A549 treated with AZD2906 at 1 μM for 4 hours (cell line): ENCODE measurements at places on chromosomes 4 and X. TPM values are rescaled to one million over a fixed set of nuclear protein-coding genes. Genes with fewer than 3 reads are reported as not detected.

WNK3 gene
- total RNA-seq, result 0.03 to 0.11 TPM (median 0.07 TPM) in 5 replicates

PCSK1N gene
- 18.0 to 55.7 TPM (median 48.7 TPM) in 5 replicates for total RNA-seq

SUPT20HL1 gene
- total RNA-seq, result not detected in 5 replicates

PNCK gene
- total RNA-seq, result 0.18 to 0.34 TPM (median 0.21 TPM) in 5 replicates

FRG2 gene
- total RNA-seq, result 0.07 TPM in 1 of 5 replicates, not detected in the others

CXCL5 gene
- 26.7 to 32.8 TPM (median 31.0 TPM) in 5 replicates for total RNA-seq

KLF8 gene
- 0.05 to 0.08 TPM in 2 of 5 replicates, not detected in the others for total RNA-seq

CRMP1 gene
- total RNA-seq, result 4.3 to 4.9 TPM (median 4.6 TPM) in 5 replicates

TRO gene
- 0.46 to 0.66 TPM (median 0.63 TPM) in 5 replicates for total RNA-seq

GAGE2A gene
- total RNA-seq, result not detected in 5 replicates

ADH7 gene
- total RNA-seq, result not detected in 5 replicates

RHOXF2B gene
- total RNA-seq, result not detected in 5 replicates

DCAF4L1 gene
- 0.08 to 0.14 TPM (median 0.09 TPM) in 5 replicates for total RNA-seq

HCCS gene
- total RNA-seq, result 53.8 to 60.6 TPM (median 55.0 TPM) in 5 replicates

CT45A3 gene
- total RNA-seq, result 0.15 to 0.29 TPM (median 0.19 TPM) in 4 of 5 replicates, not detected in the other

VCX3A gene
- 0.16 TPM in 1 of 5 replicates, not detected in the others for total RNA-seq

ZNF711 gene
- 0.60 to 0.90 TPM (median 0.81 TPM) in 5 replicates for total RNA-seq

SMIM31 gene
- total RNA-seq, result 0.03 to 0.08 TPM (median 0.04 TPM) in 4 of 5 replicates, not detected in the other

MAGEA2B gene
- total RNA-seq, result 0.06 to 0.23 TPM in 2 of 5 replicates, not detected in the others

TMEM175 gene
- 8.9 to 12.1 TPM (median 10.4 TPM) in 5 replicates for total RNA-seq

TREX2 gene
- 0.85 to 1.7 TPM (median 1.4 TPM) in 5 replicates for total RNA-seq

FDCSP gene
- total RNA-seq, result not detected in 5 replicates

GPR119 gene
- not detected in 5 replicates for total RNA-seq

RASGEF1B gene
- 0.03 to 0.06 TPM in 2 of 5 replicates, not detected in the others for total RNA-seq

CT45A2 gene
- not detected in 5 replicates for total RNA-seq

ITM2A gene
- 0.06 to 0.15 TPM (median 0.10 TPM) in 3 of 5 replicates, not detected in the others for total RNA-seq

SLC4A4 gene
- 0.97 to 1.8 TPM (median 1.4 TPM) in 5 replicates for total RNA-seq

STPG2 gene
- total RNA-seq, result not detected in 5 replicates

FAM9A gene
- not detected in 5 replicates for total RNA-seq

STATH gene
- total RNA-seq, result not detected in 5 replicates

SERTM2 gene
- total RNA-seq, result not detected in 5 replicates

CYP2U1 gene
- 1.3 to 1.8 TPM (median 1.6 TPM) in 5 replicates for total RNA-seq

MAGEA8 gene
- total RNA-seq, result not detected in 5 replicates

RAP2C gene
- total RNA-seq, result 21.5 to 51.7 TPM (median 26.8 TPM) in 5 replicates

TCEAL6 gene
- total RNA-seq, result not detected in 5 replicates

NAA11 gene
- not detected in 5 replicates for total RNA-seq

ARAP2 gene
- 0.28 to 0.47 TPM (median 0.39 TPM) in 5 replicates for total RNA-seq

NR0B1 gene
- total RNA-seq, result 15.9 to 29.0 TPM (median 19.5 TPM) in 5 replicates

CYLC1 gene
- not detected in 5 replicates for total RNA-seq

TBX22 gene
- total RNA-seq, result not detected in 5 replicates

EDA2R gene
- 10.3 to 11.9 TPM (median 11.5 TPM) in 5 replicates for total RNA-seq

HS3ST1 gene
- total RNA-seq, result 0.30 to 0.98 TPM (median 0.46 TPM) in 5 replicates

ODAM gene
- total RNA-seq, result not detected in 5 replicates
